ENCODE measurements at places on chromosomes 12 and 14. TPM values are rescaled to one million over a fixed set of nuclear protein-coding genes. Genes with fewer than 3 reads are reported as not detected.

The INHBC gene
- not detected for total RNA-seq

The CPM gene
- 61.5 TPM for total RNA-seq

The ZNF268 gene
- total RNA-seq: 16.7 TPM

- no peak for DNase-seq
These were observed 244.1 kb downstream of the AEBP2 start for GRCh38 chr12:19683178-19683927.

DNA sequence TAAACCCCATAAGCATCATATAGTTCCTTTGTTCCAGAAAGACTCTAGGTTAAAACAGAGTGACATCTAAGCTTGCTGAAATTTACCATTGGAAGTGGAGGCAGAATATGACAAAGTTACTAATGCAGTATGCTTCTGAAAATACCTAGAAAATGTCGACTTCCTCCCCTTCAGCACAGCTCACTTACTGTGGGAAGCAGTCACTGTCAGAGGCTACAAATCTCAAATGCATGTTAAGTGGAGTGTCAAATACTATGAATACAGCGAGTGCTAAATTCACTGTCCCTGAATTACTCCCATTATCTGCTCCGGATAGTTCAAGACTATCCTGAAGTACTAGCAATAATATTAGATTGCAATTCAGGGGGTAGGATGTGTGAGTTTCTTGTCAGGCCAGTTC lies 1454.6 kb downstream of the AACS start:
- DNase-seq: no peak

All from activated T-helper 1 cell treated with anti-CD3 and anti-CD28 coated beads, Interleukin-12 subunit alpha, Interleukin-12 subunit beta, Interleukin-2, Interleukin-4 antibody, amounts not matched to agents 30 ng/mL and 10 ng/mL and 1 ng/mL, durations not matched to agents 14 hours and 24 hours and 36 hours (primary cell).